CD8-positive, alpha-beta memory T cell (primary cell): ENCODE measurements at places on chromosomes 5 and 9. TPM values are rescaled to one million over a fixed set of nuclear protein-coding genes. Genes with fewer than 3 reads are reported as not detected.

DNA sequence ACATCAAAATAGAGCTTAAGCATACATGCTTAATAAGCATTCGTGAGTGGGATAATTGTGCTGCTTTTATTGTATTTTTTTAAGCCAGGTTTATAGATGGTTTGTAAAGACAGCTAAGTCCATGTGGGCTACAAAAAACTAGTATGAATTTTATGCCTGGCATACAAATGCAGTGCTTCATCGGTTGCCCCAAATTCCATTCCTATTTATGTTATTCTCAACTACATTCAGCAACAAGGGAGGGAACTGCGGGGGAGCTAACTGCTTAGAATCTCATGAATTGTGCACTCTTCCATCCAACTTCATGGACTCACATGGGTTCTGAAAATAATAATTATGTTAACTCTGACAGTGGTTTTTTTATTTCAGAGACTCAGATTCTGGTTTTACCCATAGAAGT, 199.2 kb downstream of the FAM170A start:
- H3K36me3 ChIP-seq: no peaks in the 10 kb centered on the region
- no peak overlapping the region for H3K27ac ChIP-seq
- DNase-seq: no peak
- H3K4me1 ChIP-seq: no peaks in the 10 kb centered on the region
- H3K4me3 ChIP-seq: no peak overlapping the region

- H3K4me1 ChIP-seq: peaks cover 13% of the 10 kb centered on the region
- DNase-seq: no peak
- H3K4me3 ChIP-seq: no peak overlapping the region
- no peaks in the 10 kb centered on the region for H3K36me3 ChIP-seq
- H3K27me3 ChIP-seq: no peaks in the 10 kb centered on the region
- H3K27ac ChIP-seq: no peak overlapping the region
These were observed 1.1 kb upstream of the OTULINL start for GRCh38 chr5:14580398-14581034.

DNA sequence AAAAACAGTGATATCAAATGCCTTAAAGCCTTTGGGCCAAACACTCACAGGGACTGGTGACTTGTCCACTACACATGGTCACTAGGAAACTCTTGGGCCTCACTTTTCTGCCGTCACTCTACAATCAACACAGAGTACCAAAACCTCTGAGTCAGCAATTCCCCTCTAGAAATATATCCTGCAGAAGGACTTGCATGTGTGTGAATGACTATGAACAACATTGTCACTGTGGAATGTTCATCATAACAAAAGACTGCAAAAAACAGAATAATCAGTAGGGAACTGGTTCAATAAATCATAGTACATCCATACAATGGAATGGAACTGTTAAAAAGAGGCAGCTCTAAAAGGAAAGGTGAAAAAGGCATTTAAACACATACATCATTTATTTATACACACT, 44.1 kb upstream of the SMU1 start:
- H3K27me3 ChIP-seq: no peaks in the 10 kb centered on the region
- DNase-seq: no peak
- no peak overlapping the region for H3K4me3 ChIP-seq
- H3K36me3 ChIP-seq: peaks cover 10% of the 10 kb centered on the region

GRCh38 chr5:75847561-75848021, 130.4 kb upstream of the POC5 start:
- no peaks in the 10 kb centered on the region for H3K36me3 ChIP-seq
- H3K4me1 ChIP-seq: no peaks in the 10 kb centered on the region
- no peak overlapping the region for H3K4me3 ChIP-seq
- H3K27ac ChIP-seq: no peak overlapping the region
- no peak for DNase-seq

GRCh38 chr5:136007271-136007670, 21.5 kb upstream of the TGFBI start:
- H3K27ac ChIP-seq: no peak overlapping the region
- H3K4me3 ChIP-seq: no peak overlapping the region
- no peaks in the 10 kb centered on the region for H3K4me1 ChIP-seq

- H3K4me3 ChIP-seq: no peak overlapping the region
- H3K27ac ChIP-seq: no peak overlapping the region
- no peaks in the 10 kb centered on the region for H3K27me3 ChIP-seq
- no peak for DNase-seq
These were observed 28.4 kb downstream of the NEURL1B start for GRCh38 chr5:172669386-172670004.

DNA sequence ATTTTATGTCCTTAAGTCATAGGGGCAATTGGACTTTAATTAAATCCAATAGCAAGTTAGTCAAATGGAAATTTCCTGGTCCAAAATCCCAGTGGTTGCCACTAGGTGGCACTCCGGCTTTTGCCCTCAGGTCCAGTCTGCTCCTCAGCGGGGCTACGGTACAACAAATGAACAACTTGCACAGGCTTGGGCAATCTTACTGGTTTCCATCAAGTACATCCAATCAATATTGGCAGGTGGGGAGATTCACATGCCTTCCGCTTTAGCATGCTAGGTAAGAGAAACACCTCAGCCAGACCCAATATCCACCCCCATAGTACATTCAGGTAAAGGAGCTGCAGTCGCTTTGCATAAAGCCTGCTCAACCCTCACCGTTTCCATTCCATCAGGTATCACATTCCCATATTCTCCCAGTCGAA, 6.3 kb upstream of the MXD3 start:
- peaks cover 6% of the 10 kb centered on the region for H3K4me1 ChIP-seq
- H3K4me3 ChIP-seq: no peak overlapping the region
- H3K27ac ChIP-seq: no peak overlapping the region
- peak; percentile 55 for DNase-seq
- no peaks in the 10 kb centered on the region for H3K27me3 ChIP-seq

DNA sequence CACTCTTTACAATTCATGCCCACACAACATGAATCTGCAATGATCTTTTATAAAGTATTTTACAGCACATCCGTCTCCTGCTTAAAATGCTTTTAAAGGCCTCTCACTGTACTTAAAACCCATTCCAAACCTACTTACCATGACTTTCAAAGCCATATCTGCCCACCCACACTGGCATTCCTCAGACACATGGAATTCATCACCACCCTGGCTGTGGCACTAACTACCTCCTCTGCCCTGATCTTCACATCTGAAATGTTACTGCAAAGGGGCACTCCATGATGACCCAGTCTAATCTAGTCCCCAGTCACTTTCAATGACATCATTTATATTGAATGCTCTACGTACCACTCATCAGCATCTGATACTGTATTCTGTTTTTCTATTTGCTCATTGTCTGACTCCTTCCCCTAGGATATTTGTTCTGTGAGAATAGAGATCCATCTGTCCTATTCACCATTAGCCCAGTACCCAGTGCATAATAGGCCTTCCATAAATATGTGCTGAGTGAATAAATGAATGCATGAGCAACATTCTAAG, 193.2 kb upstream of the KIF2A start:
- no peak for DNase-seq
- H3K4me1 ChIP-seq: no peaks in the 10 kb centered on the region
- no peak overlapping the region for H3K4me3 ChIP-seq
- H3K27me3 ChIP-seq: no peaks in the 10 kb centered on the region
- no peaks in the 10 kb centered on the region for H3K36me3 ChIP-seq

DNA sequence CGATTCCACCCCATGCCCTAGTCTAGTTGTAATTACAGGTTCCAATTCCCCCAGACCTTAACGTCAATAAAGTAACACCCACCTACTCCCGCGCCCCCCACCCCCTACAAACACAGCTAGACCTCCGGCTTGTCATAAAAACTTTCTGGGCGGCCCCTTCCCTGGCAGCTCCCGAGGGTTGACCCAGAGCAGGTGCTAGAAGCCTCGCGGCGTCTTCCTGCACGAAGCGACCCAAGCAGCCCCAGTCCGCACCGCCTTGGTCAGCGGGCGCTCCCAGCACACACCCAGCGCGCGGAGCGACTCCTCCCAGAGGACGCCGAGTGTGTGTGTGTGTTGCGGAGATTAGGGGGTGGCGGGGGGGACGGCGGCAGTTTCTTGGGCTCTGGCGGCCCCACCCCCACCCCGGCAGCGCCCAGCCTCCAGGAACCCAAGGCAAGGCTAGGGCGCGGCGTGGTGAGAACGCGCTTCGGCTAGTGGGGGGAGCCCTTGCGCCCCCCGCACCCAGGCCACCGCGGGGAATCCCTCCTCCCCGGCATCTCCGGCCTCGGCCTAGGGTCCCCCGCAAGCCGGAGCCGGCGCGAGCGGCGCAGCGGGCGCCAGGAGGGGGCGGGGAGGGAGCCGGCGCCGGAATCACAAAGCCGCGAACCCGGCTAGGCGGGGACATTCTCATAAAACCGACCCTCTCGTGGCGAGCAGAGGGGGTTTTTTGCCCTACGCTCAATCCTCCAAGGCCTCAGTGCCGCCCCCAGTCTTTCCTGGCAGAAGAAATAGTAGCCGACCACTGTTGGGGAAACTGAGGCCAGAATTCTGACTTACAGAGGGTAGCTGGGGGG, 2.2 kb downstream of the PCDH1 start:
- H3K4me3 ChIP-seq: peak overlapping the region; percentile 28
- no peaks in the 10 kb centered on the region for H3K36me3 ChIP-seq
- H3K27me3 ChIP-seq: peaks cover 70% of the 10 kb centered on the region
- H3K27ac ChIP-seq: no peak overlapping the region

DNA sequence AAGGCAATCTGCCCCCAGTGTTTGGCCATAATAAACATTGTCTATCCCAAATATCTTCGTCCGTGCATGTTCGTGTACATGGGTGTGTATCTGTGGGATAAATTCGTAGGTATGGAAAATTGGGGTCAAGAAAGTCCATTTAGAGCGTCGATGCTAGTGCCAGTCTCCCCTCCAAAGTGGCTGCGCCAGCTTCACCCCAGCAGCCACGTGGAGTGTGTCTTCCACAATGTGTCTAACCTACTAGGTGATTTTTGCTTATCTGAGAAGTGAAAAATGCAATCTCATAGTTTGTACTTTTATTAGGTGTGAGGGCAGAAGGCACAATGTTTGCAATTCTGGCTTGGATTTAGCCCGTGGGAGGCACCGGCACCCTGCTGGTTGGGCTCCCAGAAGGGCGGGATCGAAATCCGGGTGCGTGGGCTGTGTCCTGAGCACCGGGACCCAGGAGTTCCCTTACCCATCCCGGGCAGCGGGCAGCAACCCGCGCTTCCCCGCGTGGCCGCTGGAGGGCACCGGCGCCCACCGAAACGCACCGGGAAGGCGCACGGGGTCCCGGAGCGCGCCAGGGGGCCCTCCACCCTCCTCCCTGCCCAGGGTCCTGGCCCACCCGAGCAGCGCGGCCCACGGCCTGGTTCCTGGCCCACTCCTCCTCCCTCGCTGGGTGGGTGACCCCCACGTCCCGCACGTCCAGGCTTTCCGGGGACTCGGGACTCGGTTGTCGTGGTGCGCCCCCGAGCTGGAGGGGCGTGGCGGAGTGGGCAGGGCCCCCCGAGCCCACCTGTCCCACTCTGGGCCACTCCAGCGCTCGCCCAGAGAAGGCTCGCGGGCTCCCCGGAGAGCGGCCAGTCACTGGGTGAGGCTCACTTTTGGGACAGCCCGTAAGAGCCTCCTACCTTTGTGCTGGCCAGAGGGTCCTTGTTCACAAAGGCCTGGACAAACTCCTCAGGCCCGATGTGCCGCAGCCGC, 55.4 kb upstream of the RNF130 start:
- no peaks in the 10 kb centered on the region for H3K4me1 ChIP-seq
- H3K4me3 ChIP-seq: no peak overlapping the region
- no peak overlapping the region for H3K27ac ChIP-seq
- no peak for DNase-seq
- H3K27me3 ChIP-seq: no peaks in the 10 kb centered on the region

DNA sequence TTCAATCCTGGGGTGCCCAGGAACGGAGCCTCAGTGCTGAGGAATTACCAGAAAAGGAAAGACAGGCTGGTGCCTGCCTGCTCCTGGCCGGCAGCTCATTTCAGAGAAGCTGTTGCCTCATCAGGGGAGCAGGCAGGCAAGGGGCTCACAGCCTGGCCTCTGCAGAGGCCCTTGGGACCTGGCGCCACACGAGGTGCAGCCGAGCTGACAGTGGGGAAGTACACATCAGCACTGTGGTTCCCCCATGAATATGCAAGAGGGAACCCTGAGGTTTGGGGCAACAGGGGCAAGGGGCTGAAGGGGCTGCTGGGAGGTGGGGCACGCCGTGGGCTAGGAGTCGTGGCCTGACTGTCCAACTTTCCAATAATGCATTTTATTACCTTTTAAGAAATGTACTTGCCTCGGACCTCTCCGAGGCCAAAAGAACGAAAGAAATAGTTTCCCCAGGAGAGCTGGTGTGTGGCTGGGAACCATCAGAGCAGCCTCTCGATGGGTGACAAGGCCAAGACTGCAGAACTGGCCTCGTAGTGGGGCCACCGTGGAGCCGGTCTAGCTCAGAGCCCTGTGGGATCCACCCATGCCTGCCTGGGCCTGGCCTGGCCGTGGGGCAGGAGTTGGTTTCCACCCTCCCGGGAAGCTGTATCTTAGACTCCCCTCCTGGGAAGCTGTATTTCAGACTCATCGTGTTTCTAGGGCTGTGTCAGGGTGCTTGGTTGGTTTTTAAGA, 198.6 kb downstream of the PAX5 start:
- no peaks in the 10 kb centered on the region for H3K36me3 ChIP-seq
- H3K27me3 ChIP-seq: no peaks in the 10 kb centered on the region
- H3K4me3 ChIP-seq: no peak overlapping the region

DNA sequence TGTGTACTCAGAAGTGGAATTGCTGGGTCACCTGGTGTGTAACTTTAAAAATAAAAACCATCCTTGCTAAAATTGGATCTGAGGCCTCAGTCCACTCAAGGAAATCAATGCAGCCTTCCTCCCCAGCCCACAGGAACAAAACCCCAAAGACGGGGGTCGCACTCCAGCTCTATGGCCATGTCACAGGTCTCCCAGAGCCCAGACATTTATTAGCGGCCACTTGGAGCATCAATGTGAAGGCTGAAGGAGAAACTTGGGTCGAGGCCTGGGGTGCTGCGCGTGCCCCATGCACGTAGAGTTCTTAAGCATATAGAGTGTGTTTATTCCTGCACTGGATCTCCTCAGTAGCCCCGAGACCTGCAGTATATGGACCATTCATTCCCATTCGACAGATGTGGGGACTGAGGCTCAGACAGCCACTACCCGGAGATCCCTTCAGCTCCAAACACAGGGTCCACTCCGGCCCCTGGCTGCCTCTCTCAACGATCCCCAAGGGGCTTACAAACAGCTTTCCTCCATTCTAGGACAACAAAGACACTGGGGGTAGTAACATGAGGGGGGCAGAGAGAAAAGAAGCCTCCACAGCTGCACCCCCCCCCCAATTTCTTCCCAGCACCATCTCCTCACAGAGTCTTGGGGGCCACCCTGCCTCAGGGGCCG, 14.3 kb upstream of the OLFM1 start:
- H3K27me3 ChIP-seq: no peaks in the 10 kb centered on the region
- H3K36me3 ChIP-seq: no peaks in the 10 kb centered on the region
- H3K4me3 ChIP-seq: no peak overlapping the region
- H3K4me1 ChIP-seq: no peaks in the 10 kb centered on the region

PPP3R2 gene
- total RNA-seq: not detected

SLC36A2 gene
- not detected for total RNA-seq

EEIG1 gene
- 82.2 TPM for total RNA-seq

GPR21 gene
- 0.61 TPM for total RNA-seq

LAMC3 gene
- total RNA-seq: 0.07 TPM

FCN2 gene
- total RNA-seq: not detected

MOB3B gene
- 0.20 TPM for total RNA-seq

C9orf153 gene
- 0.27 TPM for total RNA-seq

NELFB gene
- total RNA-seq: 67.5 TPM
